ENCODE measurements at places on chromosomes 5 and 9. TPM values are rescaled to one million over a fixed set of nuclear protein-coding genes. Genes with fewer than 3 reads are reported as not detected.
A peak's percentile ranks its signal among the peaks of the same experiment; 100 is the strongest.

SLC31A2 gene
- 4.7 TPM for total RNA-seq

DNA sequence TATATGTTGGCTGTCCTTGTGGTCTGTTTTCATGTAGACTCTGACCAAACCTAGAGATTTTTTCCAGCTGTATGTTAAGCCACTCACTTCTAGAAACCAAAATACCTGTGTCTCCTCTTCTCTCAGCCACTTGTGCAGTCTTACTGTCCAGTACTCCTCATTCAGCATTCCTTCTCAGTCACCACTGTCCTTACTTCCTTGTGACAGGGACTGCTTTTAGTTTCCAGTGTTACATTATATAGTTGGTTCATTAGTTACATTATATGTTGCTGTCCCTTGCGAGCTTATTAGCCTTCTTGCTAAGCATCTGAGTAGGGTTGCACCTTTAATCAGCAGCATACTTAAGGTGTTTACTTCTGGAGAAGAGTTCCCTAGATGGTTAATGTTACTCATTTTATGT, 4.3 kb downstream of the ATP6V1G1 start:
- peak overlapping the region; percentile 89 for H3K27ac ChIP-seq
- peaks cover 68% of the 10 kb centered on the region for H3K36me3 ChIP-seq
- H3K27me3 ChIP-seq: no peaks in the 10 kb centered on the region
- DNase-seq: no peak

DNA sequence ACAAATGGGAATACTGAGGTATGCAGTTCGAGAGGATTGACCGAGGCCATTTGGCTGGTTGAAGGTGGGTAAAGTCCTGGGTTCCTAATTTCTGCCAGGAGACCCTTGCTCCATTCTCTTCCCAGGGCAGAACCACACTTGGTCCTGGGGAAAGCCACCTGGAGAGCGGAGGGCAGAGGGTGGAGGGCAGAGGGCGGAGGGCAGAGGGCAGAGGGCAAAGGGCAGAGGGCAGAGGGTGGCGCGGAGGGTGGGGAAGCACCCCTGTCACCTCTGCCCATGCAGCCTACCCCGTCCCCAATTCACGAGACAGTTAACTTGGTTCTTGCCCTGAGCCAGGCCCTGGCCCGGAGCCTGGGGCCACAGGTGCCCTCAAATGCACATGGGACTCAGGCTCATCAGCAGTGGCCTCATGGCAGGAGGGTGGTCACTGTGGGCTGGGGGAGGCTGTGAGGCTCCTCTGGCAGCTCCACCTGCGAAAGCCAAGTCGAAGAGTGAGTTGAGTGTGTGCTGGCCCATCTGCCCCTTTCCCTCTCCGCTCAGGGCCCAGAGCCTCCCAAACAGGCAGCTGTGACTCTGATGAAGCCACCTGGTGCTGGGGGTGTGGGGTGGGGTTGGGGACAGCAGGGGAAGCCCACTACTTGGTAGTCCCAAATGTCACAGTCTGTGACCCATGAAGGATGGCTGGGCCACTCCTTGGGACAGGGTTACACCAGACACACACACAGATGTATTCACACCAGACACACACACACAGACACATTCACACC, 28.0 kb upstream of the FCN1 start:
- H3K27me3 ChIP-seq: no peaks in the 10 kb centered on the region
- no peaks in the 10 kb centered on the region for H3K36me3 ChIP-seq
- no peak for DNase-seq
- H3K27ac ChIP-seq: no peak overlapping the region
- no peak overlapping the region for H3K4me3 ChIP-seq
- no peaks in the 10 kb centered on the region for H3K4me1 ChIP-seq

PKD2L2 gene
- total RNA-seq: not detected

ASPN gene
- not detected for total RNA-seq

GRCh38 chr5:11540112-11540511, 364.1 kb downstream of the CTNND2 start:
- no peak overlapping the region for H3K4me3 ChIP-seq
- no peaks in the 10 kb centered on the region for H3K36me3 ChIP-seq
- no peaks in the 10 kb centered on the region for H3K4me1 ChIP-seq
- H3K27ac ChIP-seq: no peak overlapping the region

- no peaks in the 10 kb centered on the region for H3K36me3 ChIP-seq
- no peaks in the 10 kb centered on the region for H3K4me1 ChIP-seq
- H3K4me3 ChIP-seq: no peak overlapping the region
- H3K27me3 ChIP-seq: no peaks in the 10 kb centered on the region
- H3K27ac ChIP-seq: no peak overlapping the region
- DNase-seq: no peak
Measured at GRCh38 chr9:114051706-114052105, 26.4 kb downstream of the AMBP start.

RASGEF1C gene
- not detected for total RNA-seq

GRCh38 chr9:16150501-16150900, 597.7 kb downstream of the CCDC171 start:
- no peaks in the 10 kb centered on the region for H3K36me3 ChIP-seq
- H3K27me3 ChIP-seq: peaks cover 6% of the 10 kb centered on the region
- H3K4me1 ChIP-seq: peaks cover 9% of the 10 kb centered on the region
- H3K27ac ChIP-seq: no peak overlapping the region

- no peaks in the 10 kb centered on the region for H3K4me1 ChIP-seq
- no peak for DNase-seq
- H3K36me3 ChIP-seq: peaks cover 36% of the 10 kb centered on the region
- H3K4me3 ChIP-seq: no peak overlapping the region
- H3K27ac ChIP-seq: no peak overlapping the region
- no peaks in the 10 kb centered on the region for H3K27me3 ChIP-seq
Measured at GRCh38 chr9:132908635-132909034, 29.9 kb downstream of the SPACA9 start.

DNA sequence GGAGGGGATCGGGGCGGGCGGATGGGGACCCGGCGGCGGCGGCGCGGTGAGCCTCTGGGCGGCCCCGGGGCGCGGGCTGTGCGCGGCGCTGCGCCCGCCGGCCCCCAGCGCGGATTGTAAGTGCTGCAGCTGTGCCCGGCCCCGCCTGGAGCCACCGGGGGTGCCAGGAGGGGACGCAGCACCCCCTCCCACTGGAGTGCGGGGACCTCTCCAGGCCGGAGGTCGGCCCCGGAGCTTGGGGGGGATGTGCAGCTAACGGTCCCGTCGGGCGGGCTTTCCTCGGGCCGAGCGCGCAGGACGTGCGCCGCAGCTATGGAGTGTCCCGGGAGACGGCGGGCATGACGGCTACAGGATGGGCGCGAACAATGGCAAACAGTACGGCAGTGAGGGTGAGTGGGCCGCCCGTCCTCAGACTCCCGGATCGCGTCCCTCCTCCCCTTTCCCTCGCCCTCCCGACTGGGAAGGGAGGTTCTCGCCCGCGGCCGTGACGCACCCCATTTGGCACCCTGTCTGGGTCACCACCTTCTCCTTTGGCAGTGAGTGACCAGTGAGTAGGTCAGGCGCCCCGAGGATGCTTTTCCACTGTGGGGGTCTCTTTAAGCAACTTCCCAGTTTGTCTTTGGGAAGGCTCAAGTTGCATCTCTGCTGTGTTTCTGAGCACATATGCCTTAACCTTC, 483 bp downstream of the FBXL7 start:
- peaks cover 27% of the 10 kb centered on the region for H3K27me3 ChIP-seq
- no peak for DNase-seq
- no peaks in the 10 kb centered on the region for H3K36me3 ChIP-seq
- no peak overlapping the region for H3K27ac ChIP-seq
- no peak overlapping the region for H3K4me3 ChIP-seq

GAS1 gene
- 0.32 TPM for total RNA-seq

- H3K4me1 ChIP-seq: no peaks in the 10 kb centered on the region
- no peak for DNase-seq
- H3K27me3 ChIP-seq: no peaks in the 10 kb centered on the region
- H3K4me3 ChIP-seq: no peak overlapping the region
- H3K36me3 ChIP-seq: no peaks in the 10 kb centered on the region
Measured at GRCh38 chr9:72788966-72789735, 163.7 kb downstream of the ALDH1A1 start.

LCN1 gene
- total RNA-seq: not detected

TRIM36 gene
- not detected for total RNA-seq

All from activated T-helper 2 cell treated with anti-CD3 and anti-CD28 coated beads, Interferon-gamma antibody, Interleukin-2, Interleukin-4, amounts not matched to agents 10 μg/mL and 5 μg/mL and 100 μg/mL, durations not matched to agents 14 hours and 24 hours and 36 hours (primary cell).